Neural cell (in vitro differentiated cells): ENCODE measurements at places on chromosomes 1 and 21. TPM values are rescaled to one million over a fixed set of nuclear protein-coding genes. Genes with fewer than 3 reads are reported as not detected.

ECM1 gene
- polyA plus RNA-seq, result 2.3 and 4.2 TPM in 2 replicates

FYB2 gene
- polyA plus RNA-seq, result 0.69 TPM in 1 of 2 replicates, not detected in the other

TDRD10 gene
- polyA plus RNA-seq, result not detected in 2 replicates

A3GALT2 gene
- 0.35 TPM in 1 of 2 replicates, not detected in the other for polyA plus RNA-seq

HMCN1 gene
- 0.02 and 0.66 TPM in 2 replicates for polyA plus RNA-seq

CCDC185 gene
- not detected in 2 replicates for polyA plus RNA-seq

SLC5A3 gene
- polyA plus RNA-seq, result 17.0 and 18.2 TPM in 2 replicates

CHIA gene
- polyA plus RNA-seq, result not detected in 2 replicates

LCE3D gene
- not detected in 2 replicates for polyA plus RNA-seq

NMNAT1 gene
- polyA plus RNA-seq, result 4.9 and 7.7 TPM in 2 replicates

IKBKE gene
- 0.74 TPM in 1 of 2 replicates, not detected in the other for polyA plus RNA-seq

IFI16 gene
- polyA plus RNA-seq, result 0.12 TPM in 1 of 2 replicates, not detected in the other

UBE2U gene
- not detected in 2 replicates for polyA plus RNA-seq

RGS18 gene
- polyA plus RNA-seq, result not detected in 2 replicates

PLEKHN1 gene
- polyA plus RNA-seq, result 0.28 and 1.1 TPM in 2 replicates

ATP6V1G3 gene
- polyA plus RNA-seq, result not detected in 2 replicates

GJA9 gene
- not detected in 2 replicates for polyA plus RNA-seq

RHCE gene
- polyA plus RNA-seq, result 1.1 and 1.7 TPM in 2 replicates

TEX38 gene
- not detected in 2 replicates for polyA plus RNA-seq

HSF2BP gene
- polyA plus RNA-seq, result 0.54 and 0.89 TPM in 2 replicates

FAM177B gene
- polyA plus RNA-seq, result not detected in 2 replicates

MTARC1 gene
- polyA plus RNA-seq, result 2.9 and 4.2 TPM in 2 replicates

EXTL2 gene
- 33.9 and 34.2 TPM in 2 replicates for polyA plus RNA-seq

F13B gene
- not detected in 2 replicates for polyA plus RNA-seq

TMPRSS2 gene
- polyA plus RNA-seq, result not detected in 2 replicates

HCRTR1 gene
- 0.34 and 0.37 TPM in 2 replicates for polyA plus RNA-seq

UBAP2L gene
- 41.4 and 44.7 TPM in 2 replicates for polyA plus RNA-seq

ETV3 gene
- polyA plus RNA-seq, result 7.6 and 9.9 TPM in 2 replicates

OSCP1 gene
- polyA plus RNA-seq, result 16.2 and 20.7 TPM in 2 replicates

LAX1 gene
- polyA plus RNA-seq, result not detected in 2 replicates
